ENCODE measurements at places on chromosomes 2 and 18. TPM values are rescaled to one million over a fixed set of nuclear protein-coding genes. Genes with fewer than 3 reads are reported as not detected.

Gene AKAIN1
- total RNA-seq, result not detected

Gene CROCC2
- under 0.01 TPM for total RNA-seq

Gene LOXL3
- total RNA-seq, result 162 TPM

Gene CAVIN2
- 1.4 TPM for total RNA-seq

All from articular chondrocyte of knee joint (primary cell).